Activated CD4-positive, alpha-beta T cell treated with anti-CD3 and anti-CD28 coated beads for 48 hours (primary cell): ENCODE measurements at places on chromosomes 13 and 19.
A peak's percentile ranks its signal among the peaks of the same experiment; 100 is the strongest.

- DNase-seq = no peak
Observed at GRCh38 chr19:50039968-50040367, 14.2 kb downstream of the ZNF473 start.

DNA sequence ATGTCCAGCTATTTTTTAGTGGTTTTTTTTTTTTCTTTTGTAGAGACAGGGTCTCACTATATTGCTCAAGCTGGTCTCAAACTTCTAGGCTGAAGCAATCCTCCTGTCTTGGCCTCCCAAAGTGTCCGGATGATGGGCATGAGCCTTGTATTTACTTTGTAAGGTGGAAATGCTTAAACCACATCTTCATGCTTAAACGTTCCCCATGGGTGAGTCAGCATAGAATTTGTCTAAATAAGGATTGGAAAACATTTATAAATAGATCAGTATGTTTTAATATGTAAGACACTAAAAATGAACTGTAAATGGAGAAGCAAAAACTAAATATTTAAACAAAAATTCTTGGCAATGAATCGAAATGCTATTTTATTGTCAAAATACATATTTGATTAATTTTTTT is 698.0 kb downstream of the PCDH9 start:
- DNase-seq = no peak

GRCh38 chr13:69677343-69677742 is 430.3 kb upstream of the ATXN8OS start:
- no peak for DNase-seq

GRCh38 chr19:33282036-33282671 is 20.2 kb downstream of the CEBPA start:
- no peak for DNase-seq

- DNase-seq = no peak
Observed at GRCh38 chr13:44413095-44413494, 39.5 kb downstream of the SERP2 start.

GRCh38 chr13:41995946-41996345 is 35.0 kb upstream of the VWA8 start:
- DNase-seq = peak; percentile 59

DNA sequence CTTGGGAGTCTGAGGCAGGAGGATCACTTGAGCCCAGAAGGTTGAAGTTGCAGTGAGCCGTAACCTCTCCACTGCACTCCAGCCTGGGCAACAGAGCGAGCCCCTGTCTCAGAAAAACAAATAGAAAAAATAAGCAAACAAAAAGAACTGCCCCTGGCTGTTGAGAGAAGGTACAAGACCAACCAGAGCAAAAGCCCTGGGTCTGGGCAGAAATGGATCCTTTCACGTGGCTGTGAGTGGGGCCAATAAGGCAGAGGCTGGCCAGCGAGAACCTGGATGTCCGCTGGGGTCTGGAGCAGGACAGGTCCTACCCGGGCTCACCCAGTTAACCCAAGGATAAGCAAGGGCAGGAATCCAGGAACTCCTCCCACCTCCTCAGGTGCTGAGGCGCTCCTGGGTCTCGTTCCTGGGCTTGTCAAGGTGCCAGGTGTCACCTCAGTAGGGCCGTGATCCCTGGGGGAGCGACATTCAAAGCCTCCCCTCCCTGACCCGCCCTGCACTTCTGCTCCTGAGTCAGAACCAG is 4.7 kb upstream of the SLC5A5 start:
- no peak for DNase-seq

DNA sequence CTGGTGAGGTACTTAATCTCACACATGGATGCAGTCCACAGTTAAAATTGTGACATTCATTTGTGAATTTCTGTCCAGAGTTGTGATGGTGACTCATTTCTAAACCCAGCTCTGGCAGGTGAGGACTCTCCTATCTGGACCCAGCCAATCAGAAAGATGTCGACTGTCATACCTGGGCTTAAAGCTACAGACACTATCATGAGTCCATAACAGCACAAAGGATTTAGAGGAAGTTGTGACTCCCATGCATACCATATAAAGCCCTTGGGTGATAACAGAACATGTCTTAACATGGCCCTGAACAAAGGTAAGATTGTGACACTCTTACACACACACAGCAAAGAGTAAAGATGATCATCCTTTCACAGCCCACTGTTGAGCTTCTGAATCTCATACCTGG is 59.7 kb upstream of the ZNF724 start:
- DNase-seq = no peak

DNA sequence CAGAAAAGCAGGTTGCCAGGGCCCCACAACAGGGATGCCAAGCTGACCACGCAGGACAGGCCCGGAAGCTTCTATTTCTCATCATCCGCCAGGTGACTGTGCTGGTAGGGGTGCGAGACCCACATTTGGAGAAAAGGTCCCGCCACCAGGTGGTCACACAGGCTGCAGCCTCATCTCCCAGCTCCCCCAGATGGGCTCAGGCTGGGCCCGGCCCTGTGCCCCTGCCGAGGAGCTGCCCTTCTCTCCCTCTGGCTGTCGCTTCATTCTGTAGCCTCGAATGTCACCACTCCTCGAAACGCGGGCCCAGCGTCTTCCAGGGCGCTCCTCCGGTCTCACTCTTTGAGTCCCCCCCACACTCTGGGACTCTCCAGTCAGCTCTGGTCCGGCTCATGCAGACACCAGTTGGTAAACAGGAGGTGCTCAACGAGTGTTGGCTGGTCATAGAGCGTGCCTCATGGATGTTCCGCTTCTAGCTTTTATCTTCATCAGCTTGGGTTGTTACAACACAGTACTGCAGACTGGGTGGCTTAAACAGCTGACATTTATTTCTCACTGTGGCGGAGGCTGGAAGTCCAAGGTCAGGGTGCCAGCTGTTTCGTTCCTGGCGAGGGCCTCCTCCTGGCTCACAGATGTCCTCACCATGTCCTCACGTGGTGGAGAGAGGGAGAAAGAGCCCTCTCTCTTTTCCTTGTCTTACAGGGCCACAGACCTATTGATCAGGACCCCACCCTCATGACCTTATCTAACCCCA is 87.1 kb downstream of the TEX29 start:
- no peak for DNase-seq

DNA sequence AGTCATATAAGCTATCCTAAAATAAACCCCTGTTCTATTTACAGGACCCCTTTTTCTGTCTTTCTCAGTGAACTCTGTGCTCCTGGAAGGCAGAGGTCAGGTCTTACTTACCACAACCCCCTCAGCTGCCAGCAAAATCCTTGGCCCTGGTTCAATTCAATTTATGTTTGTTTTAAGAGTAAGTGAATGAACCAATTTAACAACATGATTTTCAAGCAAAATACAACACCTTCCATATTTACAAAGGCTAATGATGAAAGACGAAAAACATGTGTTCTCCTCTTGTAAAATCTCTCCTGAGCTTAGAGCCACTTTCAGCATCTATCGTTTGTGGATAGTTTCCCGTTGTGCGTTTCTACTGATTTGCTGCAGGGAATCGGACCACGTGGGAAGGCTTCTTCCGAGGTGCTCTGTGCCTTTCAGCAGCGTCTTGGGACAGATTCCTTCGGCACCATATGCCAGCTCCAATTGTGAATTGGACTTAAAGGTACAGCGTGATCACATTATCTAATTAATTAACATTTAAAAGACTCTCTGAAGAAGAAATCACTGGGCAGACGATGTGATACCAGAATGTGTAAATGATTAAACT is 411.7 kb downstream of the IRS2 start:
- DNase-seq = no peak

GRCh38 chr13:58933475-58933874 is 1230.3 kb downstream of the DIAPH3 start:
- DNase-seq = no peak

DNA sequence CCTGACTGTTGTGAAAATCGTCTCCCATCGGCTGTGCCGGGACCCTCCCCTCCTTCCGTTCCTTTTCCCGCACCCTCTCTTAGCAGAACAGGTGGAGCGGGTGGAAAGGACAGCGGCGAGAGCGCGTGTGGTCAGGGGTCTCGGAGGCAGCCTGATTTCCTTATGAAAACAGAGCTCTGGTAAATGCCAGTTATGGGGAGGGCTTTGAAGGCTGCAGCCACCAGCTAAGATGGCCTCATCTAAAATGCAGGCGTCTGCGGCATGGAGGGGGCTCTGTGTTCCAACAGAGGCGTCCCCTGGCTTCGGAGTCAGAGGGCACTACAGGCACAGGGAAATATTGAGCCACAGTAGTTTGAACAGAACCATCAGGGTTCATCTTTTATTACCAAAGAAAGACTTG is 93.8 kb upstream of the SOX1 start:
- DNase-seq = no peak

DNA sequence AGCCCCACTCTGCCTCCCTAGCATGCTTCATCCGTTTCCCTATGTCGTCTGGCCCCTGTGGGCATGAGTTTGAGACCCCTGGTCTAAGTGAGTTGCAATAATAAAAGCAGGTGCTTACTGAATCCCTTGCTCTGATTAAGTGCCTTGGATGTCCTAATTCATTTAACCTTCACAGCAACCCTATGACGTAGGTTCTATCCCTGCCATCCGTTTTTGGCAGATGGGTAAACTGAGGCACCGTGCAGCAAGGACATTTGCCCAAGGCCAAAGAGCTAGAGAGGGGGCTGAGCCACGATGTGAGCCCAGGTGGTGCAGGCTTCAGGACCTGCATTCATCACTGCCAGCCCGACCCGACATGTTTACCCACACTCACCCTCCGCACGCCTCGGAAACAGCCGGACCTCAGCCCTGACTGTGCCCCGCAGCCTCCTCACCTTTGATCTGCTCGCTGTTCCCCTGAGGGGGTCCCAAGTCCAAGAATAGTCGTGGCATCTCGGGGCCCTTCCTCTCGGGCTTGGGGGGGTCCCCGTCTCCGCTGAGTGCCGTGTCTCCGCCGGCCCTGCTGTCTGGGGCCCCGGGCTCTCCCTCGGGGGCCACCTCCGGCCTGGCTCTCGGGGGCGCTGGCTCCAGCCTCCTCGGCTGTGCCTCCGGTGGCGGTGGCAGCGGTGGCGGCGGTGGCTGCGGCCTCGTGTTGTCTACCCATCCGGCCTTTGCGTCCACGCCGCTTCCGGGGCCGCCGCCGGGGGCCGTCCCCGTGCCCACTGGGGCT is 14.5 kb downstream of the LMTK3 start:
- no peak for DNase-seq

GRCh38 chr19:34172661-34173192 is 423 bp downstream of the LSM14A start:
- no peak for DNase-seq

DNA sequence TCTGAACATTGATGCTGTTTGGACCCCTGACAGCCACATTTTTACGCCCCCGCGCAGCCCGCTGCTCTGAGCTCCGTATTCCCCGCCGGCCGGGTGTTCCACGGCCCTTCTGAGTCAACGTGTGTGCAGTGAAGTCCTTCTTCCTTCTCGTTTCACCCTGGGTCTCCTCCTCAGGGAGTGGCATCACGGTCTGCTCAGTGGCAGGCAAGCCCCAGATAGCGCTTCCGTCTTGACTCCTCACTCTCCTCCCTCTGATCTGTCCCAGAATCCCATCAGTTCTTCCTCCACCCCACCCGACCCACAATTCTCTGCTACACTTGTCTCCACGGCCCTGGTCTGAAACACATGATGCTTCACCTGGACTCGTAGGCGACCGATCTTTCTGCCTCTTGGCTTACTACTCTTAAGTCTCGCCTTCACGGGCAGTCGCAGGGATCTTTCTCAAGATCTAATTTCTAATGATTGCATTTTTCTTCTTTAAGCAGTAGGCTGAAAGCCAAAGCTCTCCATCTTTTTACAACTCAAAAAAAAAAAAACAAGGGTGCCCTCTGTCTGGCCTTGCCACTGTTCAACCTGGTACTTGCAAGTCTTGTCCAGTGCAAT is 33.9 kb downstream of the CCNE1 start:
- peak; percentile 61 for DNase-seq

GRCh38 chr19:20664901-20665781 is 3.8 kb upstream of the ZNF626 start:
- no peak for DNase-seq

DNA sequence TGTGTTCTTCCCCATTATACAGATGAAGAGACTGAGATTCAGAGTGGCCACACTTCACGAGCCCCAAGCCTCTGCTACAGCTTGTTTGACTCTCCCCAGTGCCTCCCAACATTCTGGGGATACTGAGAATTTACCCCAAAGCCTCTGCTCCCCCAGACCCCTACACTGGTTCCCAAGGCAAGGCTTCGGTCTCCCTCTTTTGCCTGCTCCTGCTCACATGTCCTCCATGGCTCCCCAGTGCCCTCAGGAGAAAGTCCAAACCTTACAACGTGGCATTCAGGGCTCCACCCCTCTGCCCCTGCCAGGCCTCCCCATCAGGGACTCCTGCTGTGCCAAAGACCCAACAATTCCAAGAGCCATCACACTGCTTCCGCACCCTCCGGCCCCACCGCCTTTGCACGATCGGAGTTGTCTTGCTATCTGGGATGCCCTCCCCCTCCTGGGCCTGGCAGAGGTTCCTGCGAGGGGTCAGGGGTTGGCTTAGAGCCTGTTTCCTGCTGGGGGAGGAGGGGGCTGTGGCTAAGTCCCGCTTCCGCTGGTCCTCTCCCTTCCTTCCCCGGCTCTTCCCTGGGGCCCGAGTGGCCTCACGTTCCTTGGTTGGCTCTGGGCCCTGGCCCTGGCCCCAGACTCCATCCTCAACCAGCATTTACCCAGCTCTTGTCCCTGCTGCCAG is 15.4 kb downstream of the GTPBP3 start:
- DNase-seq = no peak

GRCh38 chr13:59474696-59475095 is 689.0 kb downstream of the DIAPH3 start:
- DNase-seq = no peak

DNA sequence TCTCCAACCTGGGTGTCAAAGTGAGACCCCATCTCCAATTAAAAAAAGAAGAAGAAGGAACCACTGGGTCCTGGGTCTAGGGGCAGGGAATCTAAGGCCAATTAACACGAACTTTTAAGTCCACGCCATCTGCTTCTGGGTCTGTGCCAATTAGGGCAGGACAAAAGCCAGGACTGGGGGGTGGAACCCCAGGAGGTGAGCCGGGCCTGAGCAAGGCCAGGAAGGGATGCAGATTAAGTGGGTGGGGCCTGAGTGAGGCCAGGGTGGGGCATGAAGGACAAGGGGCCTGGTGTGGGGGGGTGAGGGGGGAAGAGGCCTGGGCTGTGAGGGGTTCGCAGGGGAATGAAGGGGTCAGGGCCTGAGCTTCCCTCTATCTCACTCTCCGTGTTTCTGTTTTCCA is 26.3 kb upstream of the ZNF83 start:
- DNase-seq = no peak

DNA sequence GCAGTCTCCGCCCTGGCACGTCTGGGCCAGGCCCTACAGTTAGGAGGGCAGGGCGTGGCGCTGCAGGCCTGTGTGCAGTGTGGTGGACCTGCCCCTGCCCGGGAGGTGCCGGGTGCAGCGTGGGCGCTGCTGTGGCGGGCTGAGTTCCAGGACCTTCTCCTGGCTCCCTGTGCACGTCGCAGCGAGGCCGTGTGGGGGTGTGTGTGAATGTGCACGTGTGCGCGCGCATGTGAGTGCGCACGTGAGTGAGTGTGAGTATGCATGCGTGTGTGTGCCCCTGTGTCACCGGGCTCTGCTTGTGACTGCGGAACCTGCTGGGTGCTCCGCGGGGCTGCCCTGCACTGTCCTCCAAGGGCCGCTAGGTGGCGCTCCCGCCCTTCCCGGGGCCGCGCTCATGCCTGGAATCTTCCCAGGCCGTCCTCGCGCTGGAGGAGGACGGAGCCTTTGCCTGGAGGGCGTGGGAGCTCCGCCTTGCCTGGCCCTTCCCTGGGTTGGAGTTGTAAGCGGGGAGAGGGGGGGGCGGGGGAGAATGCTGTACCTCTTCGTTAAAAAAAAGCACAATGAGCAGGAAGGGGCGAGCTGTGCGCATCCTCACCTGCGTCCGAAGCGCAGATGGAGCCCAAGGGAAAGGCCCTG is 79.3 kb downstream of the KDM4B start:
- peak; percentile 74 for DNase-seq

- no peak for DNase-seq
Observed at GRCh38 chr13:90403330-90404082, 944.0 kb upstream of the MIR17HG start.

GRCh38 chr13:99980824-99981734 is 505 bp upstream of the ZIC2 start:
- DNase-seq = no peak
